ENCODE measurements at places on chromosomes 7 and 10. TPM values are rescaled to one million over a fixed set of nuclear protein-coding genes. Genes with fewer than 3 reads are reported as not detected.

The FOXI2 gene
- total RNA-seq: not detected

The CCL24 gene
- total RNA-seq: 4.8 TPM

The LHFPL3 gene
- total RNA-seq: not detected

The COL17A1 gene
- total RNA-seq: 1.5 TPM

The NET1 gene
- total RNA-seq: 42.8 TPM

The FAM180A gene
- total RNA-seq: 6.8 TPM

The RAPGEF5 gene
- total RNA-seq: 139 TPM

The CLEC2L gene
- total RNA-seq: not detected

The CTNNA3 gene
- total RNA-seq: 0.67 TPM

The IDI2 gene
- not detected for total RNA-seq

The MMP21 gene
- total RNA-seq: not detected

The COA1 gene
- total RNA-seq: 47.9 TPM

The SPDYE2 gene
- not detected for total RNA-seq

The HTR5A gene
- not detected for total RNA-seq

The DRGX gene
- not detected for total RNA-seq

The ANKRD1 gene
- 156 TPM for total RNA-seq

The PPP1R9A gene
- total RNA-seq: 30.6 TPM

The ADRB1 gene
- total RNA-seq: 18.6 TPM

The FLNC gene
- total RNA-seq: 7.7 TPM

The C7orf33 gene
- not detected for total RNA-seq

The DMTF1 gene
- 82.8 TPM for total RNA-seq

The IGF2BP3 gene
- 3.3 TPM for total RNA-seq

The CTAGE8 gene
- 4.9 TPM for total RNA-seq
